ENCODE measurements at places on chromosomes 7 and 10.

- H3K4me3 ChIP-seq = no peak overlapping the region
- H3K27me3 ChIP-seq = no peaks in the 10 kb centered on the region
- H3K36me3 ChIP-seq = peaks cover 11% of the 10 kb centered on the region
- no peak overlapping the region for H3K27ac ChIP-seq
These were observed 19.7 kb downstream of the TSPAN12 start for GRCh38 chr7:120838281-120838682.

GRCh38 chr10:6537770-6538169, 42.3 kb downstream of the PRKCQ start:
- peaks cover under 1% of the 10 kb centered on the region for H3K4me1 ChIP-seq
- DNase-seq = no peak
- H3K27ac ChIP-seq = no peak overlapping the region
- no peak overlapping the region for H3K4me3 ChIP-seq
- H3K27me3 ChIP-seq = no peaks in the 10 kb centered on the region

DNA sequence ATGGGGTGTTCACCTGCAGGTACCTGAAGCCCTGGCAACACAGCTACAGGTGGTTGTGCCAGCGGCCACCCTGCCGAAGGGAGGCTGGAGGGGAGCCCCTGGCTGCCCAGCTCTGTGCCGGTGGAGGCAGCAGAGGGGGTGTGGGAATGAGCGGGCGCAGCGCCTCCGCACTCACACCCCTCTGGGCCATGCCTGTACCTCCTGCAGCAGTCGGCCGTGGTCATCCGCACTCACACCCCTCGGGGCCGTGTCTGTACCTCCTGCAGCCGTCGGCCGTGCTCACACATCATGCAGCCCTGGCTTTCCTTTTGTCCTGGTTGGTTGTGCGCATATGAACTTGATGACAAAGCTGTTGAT, 1.7 kb downstream of the ZNF511 start:
- H3K27me3 ChIP-seq = no peaks in the 10 kb centered on the region
- H3K27ac ChIP-seq = no peak overlapping the region
- H3K36me3 ChIP-seq = peaks cover 4% of the 10 kb centered on the region
- peak overlapping the region; percentile 58 for H3K4me3 ChIP-seq
- no peaks in the 10 kb centered on the region for H3K4me1 ChIP-seq

- DNase-seq = peak; percentile 55
- no peaks in the 10 kb centered on the region for H3K4me1 ChIP-seq
- no peaks in the 10 kb centered on the region for H3K36me3 ChIP-seq
- H3K27ac ChIP-seq = no peak overlapping the region
- no peak overlapping the region for H3K4me3 ChIP-seq
These were observed 57.4 kb downstream of the PPP1R17 start for GRCh38 chr7:31744294-31744874.

DNA sequence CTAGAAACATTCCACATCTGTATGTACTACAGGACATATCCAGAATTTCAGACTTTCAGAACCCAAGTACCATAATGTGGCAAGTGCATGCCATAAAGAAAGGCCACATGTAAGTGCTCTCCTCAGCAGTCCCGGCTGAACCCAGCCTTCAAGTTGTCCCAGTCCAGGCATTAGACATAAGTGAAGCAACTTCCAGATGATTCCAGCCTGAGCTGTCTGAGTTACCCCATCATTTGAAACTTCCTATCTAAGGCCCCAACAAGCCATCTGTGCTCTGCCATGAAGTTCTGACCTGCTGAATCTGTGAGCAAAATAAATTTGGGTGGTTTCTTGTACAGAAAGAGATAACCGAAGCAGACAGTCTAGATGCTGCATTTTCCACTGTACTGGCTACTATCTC, 218.8 kb downstream of the IPMK start:
- no peak for DNase-seq
- peak overlapping the region; percentile 32 for H3K4me3 ChIP-seq
- H3K27ac ChIP-seq = no peak overlapping the region
- H3K36me3 ChIP-seq = peaks cover 5% of the 10 kb centered on the region
- H3K4me1 ChIP-seq = peaks cover 14% of the 10 kb centered on the region
- no peaks in the 10 kb centered on the region for H3K27me3 ChIP-seq

DNA sequence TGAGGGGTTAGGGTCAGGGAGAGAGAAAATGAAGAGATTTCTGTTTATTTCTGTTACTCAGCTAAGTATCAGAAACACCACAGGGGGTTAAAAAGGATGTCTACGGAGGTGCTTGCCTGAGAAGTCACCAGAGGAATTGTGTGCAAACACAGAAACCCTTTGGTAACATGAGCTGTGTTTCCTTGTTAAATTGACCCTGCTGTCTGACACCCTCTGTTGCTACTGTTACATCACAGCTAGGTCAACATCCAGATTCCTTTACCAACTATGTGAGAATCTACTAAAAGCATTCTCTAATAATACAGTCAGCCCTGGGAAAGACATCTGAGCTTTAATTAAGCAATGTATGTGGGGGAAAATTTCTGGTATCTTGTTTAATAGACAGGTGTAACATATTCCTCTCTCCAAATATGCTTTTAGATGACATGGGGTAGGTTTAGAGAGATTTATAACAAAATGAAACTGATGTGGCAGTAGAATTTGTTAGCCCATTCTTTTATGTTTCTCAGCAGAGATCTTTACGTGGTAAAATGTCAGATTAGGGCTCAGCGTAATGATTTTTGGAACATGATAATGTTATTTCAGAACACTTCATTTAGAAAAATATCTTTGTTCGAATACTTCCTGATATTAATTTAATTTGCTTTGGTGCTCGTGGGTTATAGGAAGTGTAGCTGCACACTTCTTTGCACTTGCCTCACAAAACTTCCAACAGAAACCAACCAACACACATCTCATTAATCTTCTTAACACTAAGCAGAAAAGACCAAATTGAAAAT, 168.0 kb upstream of the AHR start:
- no peaks in the 10 kb centered on the region for H3K27me3 ChIP-seq
- H3K4me3 ChIP-seq = no peak overlapping the region
- DNase-seq = no peak
- H3K27ac ChIP-seq = no peak overlapping the region

DNA sequence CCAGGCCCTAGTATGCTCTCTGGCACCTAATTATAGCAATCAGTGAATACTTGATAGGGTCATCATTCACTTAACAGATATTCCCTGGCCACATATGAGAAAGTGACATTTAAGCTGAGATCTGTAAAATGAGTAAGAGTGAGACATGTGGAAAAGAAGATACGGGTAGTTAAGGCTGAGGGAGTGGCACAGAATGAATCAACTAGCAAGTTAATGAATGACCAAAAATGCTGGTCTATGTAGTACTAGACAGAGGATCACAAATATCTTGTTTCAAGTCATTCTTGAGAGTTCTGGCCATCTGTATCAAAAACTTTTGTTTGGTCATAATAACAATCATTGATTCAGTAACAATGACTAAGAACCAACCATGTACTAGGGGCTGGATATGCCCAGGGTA, 954.9 kb downstream of the CNTNAP2 start:
- H3K27me3 ChIP-seq = no peaks in the 10 kb centered on the region
- no peaks in the 10 kb centered on the region for H3K4me1 ChIP-seq
- no peak overlapping the region for H3K27ac ChIP-seq
- H3K36me3 ChIP-seq = no peaks in the 10 kb centered on the region
- DNase-seq = no peak

- H3K4me1 ChIP-seq = no peaks in the 10 kb centered on the region
- H3K27me3 ChIP-seq = no peaks in the 10 kb centered on the region
- no peak overlapping the region for H3K4me3 ChIP-seq
- no peak for DNase-seq
- no peaks in the 10 kb centered on the region for H3K36me3 ChIP-seq
- no peak overlapping the region for H3K27ac ChIP-seq
These were observed 24.3 kb downstream of the PLA2G12B start for GRCh38 chr10:72930276-72930675.

- H3K36me3 ChIP-seq = 0 out of 2 replicates have a peak, but pooled peaks cover 3% of the 10 kb centered on the region
- no peak overlapping the region for H3K4me3 ChIP-seq
- DNase-seq = no peak
- no peaks in the 10 kb centered on the region for H3K4me1 ChIP-seq
- no peaks in the 10 kb centered on the region for H3K27me3 ChIP-seq
These were observed 692.7 kb downstream of the MAGI2 start for GRCh38 chr7:78760620-78761355.

DNA sequence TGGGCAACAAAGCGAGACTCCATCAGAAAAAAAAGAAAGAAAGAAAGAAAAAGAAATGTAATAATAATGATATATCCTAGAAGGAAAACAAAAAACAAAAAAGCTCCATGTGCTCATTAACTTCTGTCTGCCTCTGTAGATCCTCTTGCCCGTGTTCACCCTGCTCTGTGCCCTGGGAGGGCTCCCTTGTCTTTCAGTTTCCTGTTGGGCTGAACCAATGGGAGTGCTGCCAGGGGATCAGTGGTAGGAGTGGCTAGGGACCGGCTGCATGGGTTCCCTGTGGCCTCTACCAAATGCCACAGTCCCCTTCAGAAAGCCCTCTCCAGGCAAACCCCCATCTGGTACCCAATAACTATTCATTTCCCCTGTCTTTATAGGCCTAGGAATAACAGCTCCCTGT, 51.8 kb upstream of the PARD3 start:
- no peaks in the 10 kb centered on the region for H3K27me3 ChIP-seq
- no peaks in the 10 kb centered on the region for H3K4me1 ChIP-seq
- peak; percentile 50 for DNase-seq
- H3K4me3 ChIP-seq = no peak overlapping the region
- no peaks in the 10 kb centered on the region for H3K36me3 ChIP-seq
- no peak overlapping the region for H3K27ac ChIP-seq

DNA sequence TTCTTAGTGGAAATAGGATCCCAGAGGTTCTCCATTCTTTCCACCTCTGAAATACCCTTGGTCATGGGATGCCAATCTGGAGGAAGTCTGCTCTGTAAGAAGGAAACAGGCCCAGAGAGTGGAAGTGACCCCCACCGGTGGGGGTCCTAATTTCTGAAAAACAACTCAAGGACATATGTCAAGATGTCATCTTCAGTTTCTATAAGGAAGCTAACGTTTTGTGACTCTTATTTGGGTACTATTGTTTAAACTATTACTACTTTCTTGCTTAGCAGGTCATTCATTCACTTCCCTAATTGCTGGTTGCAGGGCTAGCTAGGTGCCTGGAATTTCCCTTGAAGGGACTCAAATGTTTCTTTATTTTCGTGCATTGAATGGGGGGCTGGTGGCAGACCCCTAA, 1.9 kb upstream of the ZNF775 start:
- H3K27ac ChIP-seq = no peak overlapping the region
- no peak for DNase-seq
- no peaks in the 10 kb centered on the region for H3K27me3 ChIP-seq
- peak overlapping the region; percentile 16 for H3K4me3 ChIP-seq
- peaks cover 34% of the 10 kb centered on the region for H3K36me3 ChIP-seq

GRCh38 chr10:121205625-121206024, 354.5 kb downstream of the WDR11 start:
- no peaks in the 10 kb centered on the region for H3K4me1 ChIP-seq
- no peak overlapping the region for H3K4me3 ChIP-seq
- H3K27me3 ChIP-seq = no peaks in the 10 kb centered on the region
- no peaks in the 10 kb centered on the region for H3K36me3 ChIP-seq
- no peak for DNase-seq

- H3K27me3 ChIP-seq = no peaks in the 10 kb centered on the region
- no peak for DNase-seq
- H3K27ac ChIP-seq = no peak overlapping the region
- no peak overlapping the region for H3K4me3 ChIP-seq
These were observed 27.4 kb downstream of the UCMA start for GRCh38 chr10:13206546-13207443.

- H3K27ac ChIP-seq = no peak overlapping the region
- H3K4me1 ChIP-seq = no peaks in the 10 kb centered on the region
- no peak overlapping the region for H3K4me3 ChIP-seq
- no peaks in the 10 kb centered on the region for H3K36me3 ChIP-seq
- no peaks in the 10 kb centered on the region for H3K27me3 ChIP-seq
These were observed 456.2 kb downstream of the REEP3 start for GRCh38 chr10:63977329-63977923.

GRCh38 chr7:80924090-80924489, 5.2 kb upstream of the SEMA3C start:
- no peak for DNase-seq
- H3K27ac ChIP-seq = no peak overlapping the region
- H3K4me3 ChIP-seq = no peak overlapping the region
- H3K4me1 ChIP-seq = no peaks in the 10 kb centered on the region
- peaks cover 4% of the 10 kb centered on the region for H3K36me3 ChIP-seq

GRCh38 chr10:132452651-132453469, 55.9 kb downstream of the PWWP2B start:
- H3K36me3 ChIP-seq = no peaks in the 10 kb centered on the region
- H3K4me3 ChIP-seq = no peak overlapping the region
- peak; percentile 75 for DNase-seq
- 0 out of 2 replicates have a peak, but pooled peaks cover 4% of the 10 kb centered on the region for H3K4me1 ChIP-seq
- no peak overlapping the region for H3K27ac ChIP-seq

GRCh38 chr10:6916601-6917000, 336.5 kb upstream of the PRKCQ start:
- DNase-seq = no peak
- 0 out of 2 replicates have a peak, but pooled peaks cover 3% of the 10 kb centered on the region for H3K4me1 ChIP-seq
- H3K27me3 ChIP-seq = no peaks in the 10 kb centered on the region
- H3K36me3 ChIP-seq = peaks cover 7% of the 10 kb centered on the region
- no peak overlapping the region for H3K27ac ChIP-seq
- no peak overlapping the region for H3K4me3 ChIP-seq

DNA sequence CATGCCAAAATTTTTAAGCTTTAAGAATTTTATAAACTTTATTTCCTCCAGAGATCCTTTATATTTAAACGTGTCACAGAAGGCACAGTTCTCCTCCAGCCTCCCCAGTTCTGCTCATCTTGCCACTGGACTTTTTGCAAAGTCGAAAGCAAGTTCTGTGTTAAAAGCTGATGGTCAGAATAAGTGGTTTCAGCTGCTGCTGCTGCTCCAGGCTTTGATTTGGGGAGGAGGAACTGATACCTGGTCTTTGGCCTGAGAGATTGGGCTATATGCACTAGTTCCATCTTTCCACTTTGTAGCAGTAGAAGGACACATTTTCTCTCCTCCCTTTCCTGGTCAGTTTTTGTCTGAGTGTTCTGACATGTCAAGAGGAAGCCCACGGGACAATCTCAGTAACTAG, 435.9 kb upstream of the PHF14 start:
- H3K27me3 ChIP-seq = no peaks in the 10 kb centered on the region
- H3K36me3 ChIP-seq = no peaks in the 10 kb centered on the region
- H3K4me3 ChIP-seq = no peak overlapping the region
- no peak for DNase-seq
- H3K4me1 ChIP-seq = no peaks in the 10 kb centered on the region

- H3K4me1 ChIP-seq = no peaks in the 10 kb centered on the region
- no peak for DNase-seq
- no peak overlapping the region for H3K4me3 ChIP-seq
- no peaks in the 10 kb centered on the region for H3K27me3 ChIP-seq
- no peaks in the 10 kb centered on the region for H3K36me3 ChIP-seq
These were observed 31.9 kb downstream of the LRRC20 start for GRCh38 chr10:70350501-70350900.

- H3K36me3 ChIP-seq = no peaks in the 10 kb centered on the region
- no peak overlapping the region for H3K4me3 ChIP-seq
- H3K27ac ChIP-seq = no peak overlapping the region
- no peaks in the 10 kb centered on the region for H3K4me1 ChIP-seq
These were observed 342.1 kb downstream of the GRID1 start for GRCh38 chr10:86024281-86025041.
